ENCODE measurements at places on chromosomes 12 and 14. TPM values are rescaled to one million over a fixed set of nuclear protein-coding genes. Genes with fewer than 3 reads are reported as not detected.

The ARMH4 gene
- 54.2 TPM for total RNA-seq

The KHNYN gene
- total RNA-seq: 13.9 TPM

The TAS2R19 gene
- total RNA-seq: 6.9 TPM

The LRRC74A gene
- not detected for total RNA-seq

The DIO3 gene
- under 0.01 TPM for total RNA-seq

The SLC25A47 gene
- total RNA-seq: not detected

The NANOG gene
- not detected for total RNA-seq

The ZNF219 gene
- 6.9 TPM for total RNA-seq

DNA sequence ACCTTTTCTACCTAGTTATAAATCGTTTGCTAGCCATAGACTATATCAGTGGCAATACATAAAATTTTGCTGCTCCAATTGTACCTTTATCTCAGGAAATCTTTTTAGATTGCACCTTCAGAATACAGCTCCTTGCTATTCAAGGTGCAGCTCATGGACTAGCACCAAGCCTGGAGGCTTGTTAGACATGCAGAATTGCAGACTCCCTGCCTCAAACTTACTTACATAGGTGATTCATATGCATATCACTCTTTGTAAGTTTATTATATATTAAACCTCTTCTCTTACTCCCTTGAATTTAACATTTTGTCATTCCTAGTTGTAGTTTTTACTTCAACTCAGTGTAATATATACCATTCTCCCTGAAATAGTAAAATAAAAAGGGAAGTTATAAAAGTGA lies 195.4 kb upstream of the PDZRN4 start:
- DNase-seq: no peak

- no peak for DNase-seq
Measured at GRCh38 chr12:131264635-131265034, 310.9 kb downstream of the ADGRD1 start.

DNA sequence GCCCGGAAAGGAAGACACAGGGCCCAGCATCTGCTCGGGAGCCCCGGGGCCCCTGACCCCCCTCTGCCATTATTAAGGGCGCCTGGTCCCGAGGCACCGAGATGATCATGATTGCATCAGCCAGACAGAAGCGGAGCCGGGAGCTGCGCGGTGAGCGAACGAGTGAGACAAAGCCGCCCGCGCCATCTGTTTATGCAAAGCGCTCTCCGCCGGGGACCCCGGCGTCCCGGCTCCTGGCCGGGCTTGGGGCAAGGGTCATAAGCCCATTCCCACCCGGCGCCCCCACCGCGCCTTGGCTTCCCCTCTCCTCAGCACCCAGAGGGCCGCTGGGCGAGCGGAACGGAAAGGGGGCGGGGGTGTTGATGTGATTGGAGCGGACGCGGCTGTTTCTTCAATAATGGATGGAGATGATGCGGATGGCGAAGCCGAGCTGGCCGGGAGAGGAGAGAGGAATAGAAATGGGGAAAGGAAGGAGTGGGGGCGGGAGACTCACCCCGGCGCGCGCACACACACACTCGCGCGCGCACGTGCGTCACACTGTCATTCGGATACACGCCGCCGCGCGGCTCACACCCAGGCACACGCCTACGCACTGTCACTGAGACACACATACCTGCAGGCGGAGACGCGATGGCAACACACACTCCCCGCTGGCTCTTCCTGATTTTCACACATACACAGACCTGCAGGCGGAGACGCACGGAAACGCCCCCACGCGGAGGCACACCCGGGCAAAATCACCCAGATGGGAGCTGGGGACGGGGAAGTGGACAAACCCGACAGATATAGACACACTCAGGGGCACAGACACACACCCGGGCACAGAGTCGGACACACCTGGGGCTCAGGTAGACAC lies 10.7 kb downstream of the STAC3 start:
- DNase-seq: no peak

DNA sequence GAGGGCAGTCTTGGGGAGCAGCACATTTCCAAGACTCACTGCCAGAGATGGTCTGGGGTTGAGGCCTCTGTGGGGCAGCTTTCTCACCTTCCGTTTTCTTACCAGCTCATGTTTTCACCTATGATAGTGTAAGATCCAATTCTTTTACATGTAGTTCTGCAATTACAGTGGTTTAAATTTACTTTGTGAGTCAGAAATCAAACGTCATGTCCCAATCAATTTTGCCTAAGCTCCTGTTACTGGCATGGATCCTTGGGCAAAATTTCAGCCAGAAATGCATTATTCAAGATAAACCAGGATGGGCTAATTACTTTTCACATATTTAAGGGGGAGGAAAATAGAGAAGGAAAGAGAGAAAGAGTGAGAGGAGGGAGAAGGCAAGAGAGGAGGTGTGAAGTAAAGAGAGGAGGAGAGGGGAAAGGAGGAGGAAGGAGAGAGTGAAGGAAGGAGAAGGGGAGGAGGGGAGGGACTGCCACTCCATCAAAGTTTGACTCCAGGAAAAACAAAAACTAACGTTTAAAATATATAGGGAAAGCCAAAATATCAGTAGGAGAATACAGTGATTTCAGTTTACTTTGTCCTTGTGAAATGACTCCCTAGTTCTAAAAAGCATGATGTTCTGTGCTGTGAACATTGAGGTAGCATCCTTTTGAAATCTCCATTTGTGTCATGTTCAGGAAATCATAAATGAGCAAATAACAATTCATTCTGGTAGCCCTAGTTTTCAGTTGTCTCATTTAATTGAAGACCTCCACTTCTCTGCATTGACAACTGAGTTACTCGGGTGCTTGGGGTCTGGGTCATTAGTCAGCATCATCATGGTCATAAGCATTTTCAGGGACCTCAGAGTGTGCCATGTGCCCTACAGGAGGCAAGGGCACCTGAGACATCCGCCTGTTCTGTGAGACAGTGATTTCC lies 3.0 kb downstream of the BMAL2 start:
- no peak for DNase-seq

DNA sequence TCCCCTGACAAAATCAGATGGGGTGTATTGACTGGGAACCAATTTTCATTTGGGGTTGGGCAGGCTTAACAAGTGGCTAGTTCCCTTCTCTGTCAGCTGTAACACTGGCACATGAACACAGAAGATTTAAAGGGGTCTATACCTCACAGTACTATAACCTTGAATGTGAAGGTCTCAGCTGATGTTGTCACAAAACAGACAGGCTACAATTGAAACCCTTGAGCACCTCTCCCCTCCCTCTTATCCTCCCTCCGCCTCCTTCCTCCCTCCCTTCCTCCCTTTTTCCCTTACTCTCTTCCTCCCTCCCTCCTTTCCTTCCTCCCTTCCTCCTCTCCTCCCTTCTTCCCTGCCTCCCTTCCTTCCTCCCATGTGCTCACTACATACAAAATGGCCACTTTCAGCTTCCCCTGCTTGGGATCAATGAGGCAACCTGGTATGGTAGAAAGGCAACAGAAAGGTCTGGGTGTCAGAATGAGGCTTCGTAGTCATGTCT lies 262.4 kb downstream of the TTC6 start:
- DNase-seq: no peak

GRCh38 chr14:88208858-88209257 lies 114.2 kb downstream of the KCNK10 start:
- DNase-seq: no peak

DNA sequence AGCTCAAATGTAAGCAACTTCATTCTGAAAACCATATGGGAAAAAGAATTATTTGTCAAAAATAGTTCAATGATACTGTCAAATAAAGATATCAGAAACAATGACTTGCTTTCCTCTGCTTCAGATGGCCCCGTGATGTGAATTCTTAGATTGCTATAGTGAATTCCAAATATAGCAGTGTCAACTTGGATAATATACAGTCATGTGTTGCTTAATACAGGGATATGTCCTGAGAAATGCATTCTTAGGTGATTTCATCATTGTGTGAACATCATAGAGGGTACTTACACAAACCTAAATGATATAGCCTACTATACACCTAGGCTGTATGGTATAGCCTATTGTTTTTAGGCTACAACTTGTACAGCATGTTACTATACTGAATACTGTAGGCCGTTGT lies 108.7 kb upstream of the MIS18BP1 start:
- no peak for DNase-seq

DNA sequence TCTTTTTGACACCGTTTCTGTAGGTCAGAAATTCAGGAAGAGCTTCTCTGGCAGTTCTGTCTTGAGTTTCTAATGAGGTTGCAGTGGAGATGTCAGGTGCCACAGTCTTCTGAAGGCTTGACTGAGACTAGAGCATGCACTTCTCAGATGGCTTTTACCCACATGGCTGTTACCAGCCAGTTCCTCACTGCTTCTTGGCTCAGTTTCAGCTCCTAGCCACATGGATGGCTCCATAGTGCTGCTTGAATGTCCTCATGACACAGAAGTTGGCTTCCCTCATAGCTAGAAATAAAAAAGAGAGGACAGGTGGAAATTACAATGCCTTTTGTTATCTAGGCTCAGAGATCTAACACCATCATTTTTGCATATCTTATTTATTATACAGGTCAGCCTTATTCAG lies 38.1 kb upstream of the SLC2A13 start:
- no peak for DNase-seq

DNA sequence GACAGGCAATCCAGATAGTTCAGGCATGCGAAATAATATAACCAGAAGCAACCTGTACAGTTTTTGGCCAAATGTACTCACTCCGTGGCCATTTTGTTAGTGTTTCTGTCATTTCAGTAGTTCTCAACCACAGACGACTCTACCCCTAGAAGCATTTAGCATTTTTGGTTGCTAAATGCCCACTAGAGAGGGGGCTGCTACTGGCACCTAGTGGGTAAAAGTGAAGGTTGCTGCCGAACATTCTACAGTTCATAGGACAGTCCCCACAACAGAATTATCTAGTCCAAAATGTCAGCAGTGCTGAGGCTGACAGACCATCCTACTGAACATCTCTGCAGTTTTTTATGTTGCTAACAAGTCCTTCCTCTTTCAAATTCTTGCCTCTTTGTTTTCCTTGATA lies 107.4 kb downstream of the TSHR start:
- DNase-seq: no peak

DNA sequence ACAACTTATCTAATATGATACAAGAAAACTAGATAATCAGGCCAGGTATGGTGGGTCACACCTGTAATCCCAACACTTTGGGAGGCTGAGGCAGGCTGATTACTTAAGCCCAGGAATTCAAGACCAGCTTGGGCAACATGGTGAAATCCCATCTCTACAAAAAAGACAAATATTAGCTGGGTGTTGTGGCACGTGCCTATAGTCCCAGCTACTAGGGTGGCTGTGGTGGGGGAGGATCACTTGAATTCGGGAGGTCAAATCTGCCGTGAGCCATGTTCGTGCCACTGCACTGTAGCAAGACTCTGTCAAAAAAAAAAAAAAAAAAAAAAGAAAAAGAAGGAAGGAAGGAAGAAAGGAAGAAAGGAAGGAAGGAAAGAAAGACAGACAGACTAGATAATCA lies 27.0 kb downstream of the ZCRB1 start:
- DNase-seq: no peak

DNA sequence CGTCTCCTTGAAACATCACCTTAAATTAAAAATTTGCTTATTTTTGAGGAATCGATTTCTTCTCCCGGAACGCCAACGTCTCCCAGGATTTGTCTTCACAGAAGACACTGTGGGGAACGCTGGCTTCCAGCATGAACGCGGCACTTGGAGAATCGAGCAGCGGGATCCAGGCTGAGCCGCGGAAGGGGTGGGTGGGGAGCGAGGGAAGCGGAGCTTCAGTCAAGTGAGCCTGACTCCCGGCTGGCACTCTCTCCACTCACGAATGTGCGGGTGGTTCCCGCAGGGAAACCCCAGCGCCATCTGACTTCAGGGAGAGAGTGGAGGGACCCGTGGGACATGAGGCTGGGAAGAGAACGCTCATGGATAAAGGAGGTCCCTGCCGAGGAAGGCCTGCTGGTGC lies 506.0 kb upstream of the TMEM132C start:
- no peak for DNase-seq

- no peak for DNase-seq
Measured at GRCh38 chr12:128337431-128338170, 70.6 kb downstream of the TMEM132C start.

GRCh38 chr14:100045642-100046344 lies 19.4 kb upstream of the EVL start:
- DNase-seq: no peak

- no peak for DNase-seq
Measured at GRCh38 chr14:43735932-43736331, 771.2 kb downstream of the FSCB start.

- DNase-seq: no peak
Measured at GRCh38 chr12:115752156-115752555, 525.3 kb downstream of the MED13L start.

DNA sequence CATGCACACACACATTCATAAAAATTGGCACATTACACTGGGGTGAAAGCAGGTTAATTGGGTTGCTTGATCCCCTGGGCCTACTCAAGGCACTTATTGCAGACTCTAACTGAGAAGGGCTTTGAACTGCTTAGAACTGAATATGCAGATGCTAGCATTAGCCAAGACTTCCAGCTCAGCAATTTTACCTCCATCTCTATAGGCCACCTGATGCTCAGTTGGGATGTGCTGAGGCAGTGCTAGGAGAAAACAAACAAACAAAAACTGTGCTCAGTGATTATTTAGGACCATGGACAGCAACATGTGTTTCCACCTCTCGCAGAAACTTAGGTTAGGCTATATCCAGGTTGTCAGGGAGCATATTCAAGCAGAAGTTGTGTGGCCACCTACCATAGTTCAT lies 124.8 kb upstream of the WSCD2 start:
- no peak for DNase-seq

- DNase-seq: no peak
Measured at GRCh38 chr12:108551535-108551934, 9.4 kb downstream of the SART3 start.

DNA sequence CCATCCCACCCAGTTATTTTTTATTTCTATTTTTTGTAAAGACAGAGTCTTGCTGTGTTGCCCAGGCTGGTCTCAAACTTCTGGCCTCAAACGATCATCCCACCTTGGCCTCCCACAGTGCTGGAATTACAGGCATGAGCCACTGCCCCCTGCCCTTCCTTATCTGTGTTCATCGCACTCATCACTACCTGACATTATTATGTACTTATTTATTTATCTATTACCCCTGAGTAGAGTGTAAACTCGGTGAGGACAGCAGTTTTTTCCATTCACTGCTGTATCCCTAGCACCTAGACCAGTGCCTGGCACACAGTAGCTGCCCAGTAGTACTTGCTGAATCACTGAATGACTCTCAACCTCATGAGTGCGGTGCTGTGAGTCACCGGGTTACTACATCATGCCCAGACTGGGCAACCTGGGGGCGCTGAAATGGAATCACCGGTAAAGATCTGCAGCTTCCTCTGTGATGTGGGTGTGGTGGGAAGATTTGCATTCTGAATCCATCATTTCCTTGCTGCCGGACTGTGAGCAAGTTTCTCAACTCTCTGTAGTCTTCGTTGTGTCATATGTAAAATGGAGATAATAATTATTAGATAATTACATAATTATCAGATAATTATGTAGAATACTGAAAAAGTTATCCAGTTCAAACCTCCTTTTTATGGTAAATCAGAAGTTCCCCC lies 81.9 kb upstream of the USP44 start:
- no peak for DNase-seq

- DNase-seq: no peak
Measured at GRCh38 chr14:72013721-72014345, 81.6 kb downstream of the RGS6 start.

- no peak for DNase-seq
Measured at GRCh38 chr12:93939641-93940325, 208.6 kb upstream of the PLXNC1 start.

GRCh38 chr14:79702197-79702596 lies 509.1 kb downstream of the DIO2 start:
- DNase-seq: no peak

All from frontal cortex (tissue), 4 donors.